CD4-positive, CD25-positive, alpha-beta regulatory T cell (primary cell): ENCODE measurements at places on chromosomes 5 and 9.

DNA sequence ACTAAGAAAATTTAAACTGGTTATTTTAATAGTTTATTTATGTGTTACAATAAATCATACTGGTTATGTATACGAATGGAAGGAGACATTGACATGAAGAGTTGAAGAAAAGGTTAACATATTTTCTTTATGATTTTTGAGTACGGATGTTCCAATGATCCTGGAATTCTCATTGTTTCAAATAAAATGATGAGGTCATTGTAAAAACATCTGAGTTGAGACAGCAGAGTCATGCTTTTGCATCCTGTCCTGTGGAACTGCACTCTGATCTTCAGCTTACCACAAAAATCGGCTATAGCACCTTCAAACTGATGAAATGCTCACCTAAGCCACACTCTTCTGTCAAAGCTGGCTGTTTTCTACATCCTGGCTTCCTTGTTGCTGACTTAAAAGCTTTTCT lies 67.8 kb downstream of the PTCD2 start:
- no peak for DNase-seq

DNA sequence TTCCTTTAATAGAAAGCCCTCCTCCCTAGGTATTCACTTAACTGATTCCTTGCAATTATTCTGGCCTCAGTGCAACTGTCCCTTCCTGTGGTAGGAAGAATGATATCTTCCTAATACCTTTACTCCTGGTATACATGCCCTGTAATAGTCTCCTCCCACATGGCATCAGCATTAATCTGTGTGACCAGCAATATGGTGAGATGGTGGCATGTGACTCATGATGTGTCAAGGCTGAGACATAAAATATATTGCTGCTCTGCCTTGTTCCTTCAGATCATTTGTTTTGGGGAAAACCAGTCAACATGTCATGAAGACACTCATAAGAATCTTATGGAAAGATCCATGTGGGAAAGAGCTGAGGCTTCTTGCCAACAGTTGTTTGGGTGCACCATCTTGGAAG lies 149.1 kb upstream of the TRPM3 start:
- no peak for DNase-seq

GRCh38 chr9:69180670-69181069 lies 6.6 kb downstream of the TJP2 start:
- peak; percentile 86 for DNase-seq

DNA sequence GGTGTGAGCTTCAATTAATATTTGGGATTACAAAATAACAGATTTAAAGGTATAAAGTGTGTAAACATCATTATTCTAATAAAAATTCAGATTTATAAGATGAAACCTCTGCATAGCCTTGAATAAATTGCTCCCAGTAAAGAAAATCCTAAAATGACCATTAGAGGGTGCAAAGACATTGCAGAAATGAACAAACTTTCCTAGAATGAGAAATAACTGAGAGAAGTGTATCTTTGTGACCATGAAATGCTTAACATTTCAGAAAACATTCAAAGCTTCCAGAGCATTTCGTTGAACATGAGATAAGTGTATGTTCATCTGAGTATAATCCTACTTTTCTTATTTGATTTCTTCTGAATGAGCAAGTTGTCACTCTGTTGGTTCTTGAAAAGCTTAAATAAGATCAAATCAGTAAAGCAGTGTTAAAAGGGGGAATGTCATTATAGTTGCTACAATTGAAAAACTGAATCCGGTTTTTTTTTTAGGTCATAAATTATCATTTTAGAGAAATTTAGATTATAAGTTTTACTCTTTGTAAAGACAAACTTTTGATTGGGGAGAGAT lies 24.7 kb upstream of the NUDT12 start:
- no peak for DNase-seq

- DNase-seq, result no peak
These were observed 153.4 kb upstream of the MPDZ start for GRCh38 chr9:13432904-13433303.

- no peak for DNase-seq
These were observed 213.5 kb downstream of the DENND1A start for GRCh38 chr9:123716339-123716945.

GRCh38 chr5:29758986-29759421 lies 1434.5 kb upstream of the CDH6 start:
- DNase-seq, result no peak

GRCh38 chr5:154740483-154740882 lies 14.7 kb upstream of the LARP1 start:
- DNase-seq, result no peak

- DNase-seq, result no peak
These were observed 23.3 kb downstream of the PITX1 start for GRCh38 chr5:135010502-135011354.

DNA sequence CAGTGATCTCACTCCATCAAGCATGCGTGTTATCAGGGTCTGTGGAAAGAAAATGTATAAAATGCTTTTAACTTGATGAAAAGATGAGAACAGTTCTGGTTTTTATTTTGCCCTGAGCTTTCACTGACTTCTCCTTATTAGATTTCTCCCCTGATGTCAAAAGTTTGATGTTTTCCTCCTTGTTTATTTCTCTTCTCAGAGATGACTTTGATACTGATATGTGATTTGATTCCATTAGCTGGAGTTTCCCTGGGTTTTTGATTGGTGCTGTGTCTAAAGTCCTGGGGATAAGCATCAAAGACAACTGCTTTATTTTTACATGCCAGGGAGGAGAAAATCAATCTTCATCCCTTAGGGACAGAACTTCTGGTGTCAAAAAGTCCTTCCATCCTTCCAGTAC lies 510.0 kb downstream of the KCTD16 start:
- DNase-seq, result no peak

DNA sequence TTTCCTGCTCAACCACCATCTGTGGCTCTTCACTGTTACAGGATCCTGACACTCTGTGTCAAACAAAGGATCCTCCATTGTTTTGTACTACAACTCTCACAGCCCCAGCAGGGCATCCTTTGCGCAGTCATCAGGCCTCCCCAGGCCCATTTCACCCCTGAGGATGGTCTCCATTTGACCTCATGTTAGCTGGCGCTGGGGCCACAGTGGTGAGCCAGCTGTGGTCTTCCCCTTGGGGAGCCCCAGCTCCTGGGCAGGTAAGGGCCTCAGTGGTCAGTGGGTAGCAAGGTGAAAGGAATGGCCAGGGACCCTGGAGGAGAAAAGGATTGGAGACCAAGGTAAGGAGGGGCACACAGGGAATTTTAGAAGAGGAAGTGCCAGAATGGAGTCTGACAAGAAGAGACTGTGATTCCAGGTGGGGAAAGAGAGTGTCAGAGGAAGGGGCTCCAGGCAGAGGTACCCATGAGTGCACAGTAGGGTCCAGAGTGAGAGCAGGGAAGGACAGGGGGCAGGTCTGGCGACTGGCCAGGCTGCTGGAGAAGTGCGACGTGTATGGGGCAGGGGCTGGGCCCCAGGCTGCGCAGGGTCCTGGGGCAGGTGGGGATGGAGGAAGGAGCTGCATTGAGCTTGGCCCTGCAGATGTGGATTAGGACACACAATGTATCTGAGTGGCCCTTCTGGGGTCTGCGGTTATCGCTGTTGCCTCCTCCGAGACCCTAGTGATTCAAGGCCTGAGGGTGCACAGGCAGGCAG lies 109.9 kb downstream of the PHF2 start:
- DNase-seq, result no peak

- DNase-seq, result peak; percentile 71
These were observed 112.7 kb downstream of the OSTF1 start for GRCh38 chr9:75200892-75201470.

DNA sequence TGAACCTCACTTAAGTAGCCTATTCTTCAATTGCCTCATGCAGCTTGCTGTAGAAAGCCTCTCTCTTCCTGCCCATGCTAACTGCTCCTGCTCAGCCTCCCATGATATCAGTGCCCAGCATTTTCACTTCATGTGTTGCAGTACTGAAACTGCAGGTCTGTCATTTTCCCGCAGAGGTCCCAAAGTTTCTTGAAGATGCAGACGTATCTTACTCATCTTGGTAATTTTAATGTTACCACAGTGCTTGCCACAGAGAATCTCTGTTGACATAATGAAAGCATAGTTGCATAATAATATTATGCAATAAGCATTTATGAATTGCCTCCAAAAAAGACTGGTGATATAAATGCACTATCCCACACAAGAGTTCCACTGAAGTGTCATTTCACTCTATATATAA lies 561.1 kb upstream of the DAP start:
- DNase-seq, result no peak

- no peak for DNase-seq
These were observed 172.1 kb upstream of the GAS1 start for GRCh38 chr9:87119328-87119881.

- peak; percentile 6 for DNase-seq
These were observed 1.2 kb downstream of the IER5L start for GRCh38 chr9:129176701-129177442.

GRCh38 chr9:132151118-132151517 lies 10.7 kb upstream of the NTNG2 start:
- DNase-seq, result no peak

DNA sequence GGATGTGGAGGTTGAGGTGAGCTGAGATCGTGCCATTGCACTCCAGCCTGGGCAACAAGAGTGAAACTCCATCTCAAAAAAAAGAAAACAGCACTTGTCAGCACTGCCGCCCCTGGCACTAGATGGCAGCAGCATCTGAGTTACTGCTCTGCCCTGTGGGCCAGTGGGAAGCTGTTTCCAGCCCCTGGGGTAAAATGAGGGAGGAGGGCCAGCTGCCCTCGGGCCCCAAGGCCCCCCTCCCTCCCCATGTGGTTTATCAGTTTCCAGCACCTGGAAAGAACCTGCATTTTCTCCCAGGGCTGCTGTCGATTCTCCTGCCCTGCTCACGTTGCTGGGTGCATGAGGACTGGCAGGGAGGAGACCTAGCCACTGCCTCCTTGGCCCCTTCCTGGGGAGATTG lies 13.2 kb upstream of the CEL start:
- DNase-seq, result no peak

DNA sequence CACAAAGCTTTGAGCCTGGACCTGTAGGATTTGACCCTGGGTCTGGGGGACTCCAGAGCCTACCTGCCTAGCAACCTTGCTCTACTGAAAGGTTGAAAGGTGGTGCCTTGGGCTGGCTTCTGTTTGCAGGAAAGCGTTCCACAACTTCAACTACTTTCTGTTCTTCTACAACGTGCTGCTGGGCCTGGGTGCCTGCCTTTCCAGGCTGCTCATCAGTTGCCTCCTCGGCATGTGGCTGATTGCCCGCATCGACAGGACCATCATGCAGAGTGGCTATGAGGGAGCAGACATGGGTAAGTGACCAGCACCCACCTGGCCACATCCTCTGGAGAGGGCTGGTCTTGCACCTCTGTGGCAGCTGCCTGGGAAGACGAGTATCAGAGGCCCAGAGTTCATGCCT lies 13.6 kb upstream of the CCDC180 start:
- DNase-seq, result no peak

- DNase-seq, result no peak
These were observed 30.0 kb downstream of the POLR1E start for GRCh38 chr9:37515620-37516258.

- no peak for DNase-seq
These were observed 24.5 kb downstream of the PCSK5 start for GRCh38 chr9:75914883-75915452.

DNA sequence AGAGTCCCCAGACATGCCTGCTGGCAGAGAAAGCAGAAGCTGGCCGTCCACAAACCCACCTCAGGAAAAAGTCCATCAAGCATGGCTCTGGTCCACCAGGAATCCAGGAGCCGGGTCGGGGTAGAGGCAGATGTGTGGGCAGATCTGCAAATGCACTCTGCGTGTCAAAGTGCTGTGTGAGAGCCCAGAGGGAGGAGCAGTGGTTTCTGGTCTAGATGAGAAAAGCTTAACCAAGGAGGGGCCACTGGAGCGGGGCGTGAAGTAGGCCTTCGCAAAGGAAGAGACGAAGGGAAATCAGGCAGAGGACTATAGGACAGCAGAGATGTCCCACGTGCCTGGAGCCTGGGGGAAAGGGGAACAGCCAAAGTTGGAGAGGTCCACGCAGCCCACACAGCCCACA lies 40.0 kb downstream of the TTLL11 start:
- DNase-seq, result no peak

DNA sequence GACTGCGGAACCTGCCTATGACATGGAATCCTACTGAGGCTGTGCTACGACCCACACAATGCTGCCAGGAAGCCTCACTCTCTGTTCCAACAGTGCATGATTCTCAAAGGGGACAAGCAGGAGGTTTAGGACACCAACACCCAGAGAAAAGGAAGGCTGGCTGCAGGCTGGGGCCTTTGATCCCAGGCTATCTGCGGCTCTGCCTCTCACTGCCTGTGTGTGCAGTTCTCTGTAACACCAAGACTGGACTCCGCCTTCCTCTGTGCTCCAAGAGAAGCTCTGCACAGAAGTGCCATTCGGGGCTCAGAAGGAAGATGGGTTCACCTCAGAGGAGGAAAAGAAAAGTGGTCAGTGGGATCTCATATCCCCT lies 20.5 kb downstream of the ANKH start:
- DNase-seq, result no peak

GRCh38 chr9:21174671-21175070 lies 8.2 kb upstream of the IFNA21 start:
- no peak for DNase-seq
